ENCODE measurements at places on chromosomes 4 and X.

DNA sequence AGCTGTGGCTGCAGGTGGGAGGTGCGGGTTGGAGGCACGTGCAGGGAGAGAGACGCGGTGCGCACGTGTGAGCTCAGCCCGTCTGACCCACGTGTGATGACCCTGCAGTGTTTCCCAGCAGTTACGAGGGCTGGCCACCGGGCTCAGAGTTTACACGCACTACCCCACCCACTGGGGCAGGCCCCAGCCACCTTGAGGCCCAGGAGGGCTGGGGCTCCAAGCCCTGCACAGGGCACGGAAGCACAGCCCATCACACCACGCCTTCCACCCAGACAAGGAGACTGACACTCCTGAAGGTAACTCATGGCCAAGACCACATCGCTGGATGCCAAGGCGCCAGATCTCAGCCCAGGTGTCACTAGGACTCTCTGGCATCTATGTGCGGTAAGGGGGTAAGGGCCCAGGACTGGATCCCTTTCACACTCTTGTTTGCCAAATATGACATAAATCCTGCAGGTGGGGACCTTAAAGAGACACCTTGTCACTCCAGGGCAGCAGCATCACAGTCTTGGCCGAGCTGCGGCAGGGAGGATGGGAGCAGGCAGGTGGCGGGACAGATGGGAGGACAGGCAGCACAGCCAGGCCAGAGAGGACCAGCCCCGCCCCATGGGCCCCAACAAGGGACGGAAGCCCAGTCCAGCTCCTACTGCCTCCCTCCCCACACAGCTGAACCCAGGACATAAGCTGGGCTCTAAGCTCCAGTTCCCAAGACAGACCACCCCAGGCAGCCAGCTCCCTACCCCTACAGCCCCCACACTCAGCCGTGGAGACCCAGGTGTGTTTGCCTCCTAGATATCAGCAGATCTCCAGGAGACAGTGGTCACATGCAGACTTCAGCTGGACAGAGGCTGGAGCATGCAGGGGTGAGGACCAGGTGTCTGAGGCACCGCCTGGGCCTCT lies 56.8 kb downstream of the ZFYVE28 start:
- no peak for DNase-seq

- peak; percentile 46 for DNase-seq
Measured at GRCh38 chr4:85761803-85762528, 287.0 kb downstream of the ARHGAP24 start.

DNA sequence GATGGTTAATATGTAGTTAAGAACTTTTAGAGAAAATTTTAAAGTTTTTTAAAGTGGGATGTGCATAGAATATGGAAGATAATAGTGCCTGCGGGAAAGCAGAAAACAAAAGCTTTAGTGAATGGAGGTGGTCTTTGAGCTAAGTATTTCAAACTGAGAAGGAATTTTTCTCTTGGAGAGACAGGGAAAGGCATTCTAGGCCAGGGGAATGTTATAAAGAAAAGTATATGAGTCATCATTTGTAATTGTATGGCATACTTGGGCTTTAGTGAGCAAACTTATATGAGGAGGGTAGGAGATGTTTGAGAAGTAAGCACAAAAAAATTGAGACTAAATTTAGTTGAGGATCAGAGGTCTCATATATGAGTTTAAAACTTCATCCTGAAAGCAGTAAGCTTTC lies 467.0 kb downstream of the PPARGC1A start:
- no peak for DNase-seq

GRCh38 chrX:106906361-106906760 lies 3.2 kb upstream of the RIPPLY1 start:
- no peak for DNase-seq

DNA sequence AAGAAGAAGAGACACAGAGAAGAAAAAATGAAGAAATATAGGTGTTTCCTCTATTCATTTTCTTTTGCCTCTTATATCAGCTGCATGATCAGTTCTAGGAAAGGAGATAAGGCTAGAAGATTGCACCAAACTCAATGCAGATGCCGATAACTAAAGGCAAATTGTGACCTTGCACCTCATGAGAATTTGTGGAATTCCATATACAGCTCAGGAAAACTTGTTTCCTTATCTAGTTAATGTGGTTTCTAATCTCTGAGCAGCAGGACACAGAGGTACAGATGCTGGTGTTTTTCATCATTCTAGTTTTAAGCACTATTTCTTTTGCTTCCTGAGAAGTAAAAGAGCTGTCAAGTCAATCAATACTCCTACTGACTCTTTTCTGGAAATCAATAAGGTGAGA lies 104.6 kb upstream of the NWD2 start:
- DNase-seq = no peak

- no peak for DNase-seq
Measured at GRCh38 chr4:159778298-159778697, 675.4 kb downstream of the RAPGEF2 start.

- DNase-seq = no peak
Measured at GRCh38 chr4:95798003-95798402, 41.9 kb upstream of the PDHA2 start.

DNA sequence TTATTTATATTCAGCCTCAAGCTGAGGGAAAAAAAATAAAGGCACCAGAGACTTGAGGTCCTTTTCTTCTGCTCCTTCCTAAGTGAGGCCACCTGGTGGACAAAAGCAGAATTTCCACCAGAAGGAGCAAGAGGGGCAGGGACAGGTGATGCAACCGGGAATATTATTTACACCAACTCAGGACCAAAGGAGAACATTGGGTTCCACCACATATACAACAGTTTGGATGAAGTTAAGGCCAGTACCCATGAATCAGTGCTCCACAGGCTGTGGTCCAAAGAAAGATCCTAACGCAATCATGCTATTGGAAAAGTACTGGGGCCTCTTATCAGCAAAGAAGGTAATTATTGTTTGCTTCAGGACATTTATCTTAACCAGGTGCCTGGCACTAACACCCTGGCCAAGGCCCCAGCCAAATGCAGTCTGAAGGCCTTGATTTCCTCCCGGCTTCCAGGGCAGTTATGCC lies 57.4 kb downstream of the TSC22D3 start:
- DNase-seq = peak; percentile 85

DNA sequence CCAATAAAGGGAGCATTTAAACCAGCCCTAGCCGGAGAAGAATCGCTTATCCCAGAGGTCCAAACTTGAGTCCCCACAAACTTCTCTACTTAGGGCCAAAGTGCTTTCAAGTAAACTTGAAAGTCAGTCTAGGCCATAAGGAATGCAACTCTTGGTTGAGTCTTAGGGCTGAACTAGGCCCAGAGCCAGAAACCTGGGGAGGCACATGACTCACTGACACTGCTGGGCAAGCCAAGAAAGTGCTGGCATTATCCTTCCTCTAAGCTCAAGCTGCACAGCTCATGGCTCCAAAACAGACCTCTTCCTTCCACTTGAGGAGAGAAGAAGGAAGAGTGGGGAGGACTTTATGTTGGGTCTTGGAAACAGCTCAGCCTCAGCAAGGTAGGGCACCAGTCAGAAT lies 1257.3 kb upstream of the DIAPH2 start:
- DNase-seq = peak; percentile 0

- no peak for DNase-seq
Measured at GRCh38 chrX:2545144-2545543, 44.4 kb upstream of the DHRSX start.

DNA sequence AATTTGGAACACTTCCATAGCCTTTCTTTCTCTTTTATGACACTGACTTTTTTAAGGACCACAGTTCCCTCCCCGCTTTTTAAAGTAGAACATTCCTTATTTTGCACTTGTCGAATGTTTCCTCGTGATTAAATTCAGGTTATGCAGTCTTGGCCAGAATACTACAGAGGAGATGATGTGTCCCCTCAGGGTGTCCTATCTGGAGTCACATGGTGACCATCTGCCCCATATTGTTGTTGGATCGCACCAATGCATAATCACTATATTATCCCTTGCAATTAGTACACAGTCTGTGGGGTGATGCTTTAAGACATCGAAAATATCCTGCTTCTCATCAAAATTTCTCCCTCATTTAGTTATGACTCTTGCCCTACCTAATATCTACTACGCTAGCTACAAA lies 27.4 kb downstream of the WDFY3 start:
- no peak for DNase-seq

- DNase-seq = no peak
Measured at GRCh38 chr4:39514888-39515401, 12.3 kb downstream of the UGDH start.

GRCh38 chr4:16537926-16538325 lies 311.7 kb upstream of the TAPT1 start:
- no peak for DNase-seq

DNA sequence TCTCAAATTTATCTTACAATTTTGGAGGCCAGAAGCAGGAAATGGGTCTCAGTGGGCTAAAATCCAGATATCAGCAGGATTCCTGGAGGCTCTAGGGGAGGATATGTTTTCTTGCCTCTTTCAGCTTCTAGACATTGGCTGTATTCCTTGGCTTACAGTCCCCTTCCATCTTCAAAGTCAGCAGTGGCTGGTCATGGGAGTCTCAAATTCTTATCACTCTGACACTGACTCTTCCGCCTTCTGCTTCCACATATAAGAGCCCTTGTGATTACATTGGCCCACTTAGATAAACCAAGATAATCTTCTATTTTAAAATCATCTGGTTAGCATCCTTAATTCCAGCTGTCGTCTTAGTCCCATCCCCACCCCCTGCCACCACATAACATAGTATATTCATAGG lies 113.0 kb downstream of the PCDH7 start:
- no peak for DNase-seq

DNA sequence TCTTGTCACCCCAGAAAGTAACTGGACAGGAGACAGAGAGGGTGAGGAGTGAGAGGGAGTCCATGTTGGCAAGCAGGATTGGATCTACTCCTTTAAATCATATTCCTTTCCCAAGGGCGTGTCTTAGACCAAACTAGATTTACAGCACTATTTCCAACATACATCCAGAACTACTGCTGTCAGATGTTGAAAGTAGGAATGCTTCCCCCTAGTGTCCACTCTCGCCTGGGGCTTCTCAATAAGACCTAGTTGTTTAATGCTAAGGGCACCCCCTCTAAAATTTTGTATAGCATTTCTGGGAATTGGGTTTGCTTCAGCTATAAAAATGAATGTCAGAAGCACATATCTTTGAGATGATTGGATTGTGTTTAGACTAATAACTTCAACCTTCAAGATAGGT lies 13.3 kb downstream of the OFD1 start:
- peak; percentile 62 for DNase-seq

DNA sequence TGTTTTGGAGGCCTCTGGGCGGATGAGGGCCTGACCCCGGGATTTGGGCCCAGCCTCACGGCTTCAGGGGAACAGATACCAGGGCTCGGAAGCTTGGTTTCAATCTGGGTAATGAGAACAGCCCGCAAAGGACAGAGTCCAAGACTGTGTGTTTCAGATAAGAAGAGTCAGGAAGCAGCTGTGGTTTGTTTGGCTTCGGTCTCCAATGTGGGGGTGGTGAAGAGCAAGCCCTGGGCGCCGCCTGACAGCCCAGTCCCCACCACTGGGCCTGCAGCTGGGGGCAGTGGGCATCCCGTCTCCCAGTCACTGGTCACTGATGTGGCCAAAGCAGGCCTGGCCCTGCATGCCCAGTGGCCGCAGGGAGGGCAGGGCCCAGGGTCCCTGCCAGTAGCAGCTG lies 9.1 kb downstream of the WFS1 start:
- DNase-seq = no peak

DNA sequence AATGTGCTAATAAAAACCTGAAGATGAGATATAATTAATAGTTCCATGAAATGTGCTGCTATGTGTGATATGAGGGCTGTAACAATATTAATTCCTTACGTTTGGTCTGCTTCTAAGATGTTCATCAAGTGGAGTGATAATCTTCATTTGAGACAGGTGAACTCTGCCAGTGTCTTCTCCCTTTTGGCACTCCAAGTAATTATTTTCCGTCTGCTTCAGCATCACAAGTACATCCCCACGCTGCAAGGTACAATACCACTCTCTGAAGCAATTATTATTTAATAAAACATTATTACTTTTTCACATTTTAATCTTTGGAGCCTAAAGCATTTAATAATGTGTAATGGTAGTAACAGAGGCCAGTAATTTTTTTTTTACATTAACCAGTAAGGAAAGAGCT lies 44.4 kb downstream of the RPS3A start:
- DNase-seq = no peak

GRCh38 chr4:140152751-140153418 lies 1.1 kb downstream of the MAML3 start:
- peak; percentile 45 for DNase-seq

- DNase-seq = peak; percentile 66
Measured at GRCh38 chr4:80295826-80296225, 29.4 kb downstream of the FGF5 start.

DNA sequence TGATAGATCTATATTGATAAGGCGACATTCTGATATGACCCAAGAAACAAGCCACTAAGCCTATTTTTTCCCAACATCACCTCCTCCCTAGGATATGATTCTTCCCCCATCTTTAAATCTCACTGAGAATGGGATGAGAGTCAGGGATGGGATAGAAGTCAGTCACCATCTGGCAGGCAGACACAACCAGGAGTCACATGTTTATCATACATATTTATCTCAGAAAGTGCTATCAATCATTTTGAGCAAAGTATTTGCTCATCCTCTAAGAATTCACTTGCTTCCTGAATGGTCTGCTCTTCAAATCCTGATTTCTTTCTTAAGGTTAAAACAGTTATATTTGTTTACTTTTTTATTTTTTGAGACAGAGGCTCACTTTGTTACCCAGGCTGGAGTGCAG lies 20.3 kb downstream of the DNAAF6 start:
- peak; percentile 1 for DNase-seq

GRCh38 chrX:154484255-154485149 lies 1.9 kb downstream of the UBL4A start:
- no peak for DNase-seq

- no peak for DNase-seq
Measured at GRCh38 chr4:169334335-169334734, 63.6 kb upstream of the SH3RF1 start.

DNA sequence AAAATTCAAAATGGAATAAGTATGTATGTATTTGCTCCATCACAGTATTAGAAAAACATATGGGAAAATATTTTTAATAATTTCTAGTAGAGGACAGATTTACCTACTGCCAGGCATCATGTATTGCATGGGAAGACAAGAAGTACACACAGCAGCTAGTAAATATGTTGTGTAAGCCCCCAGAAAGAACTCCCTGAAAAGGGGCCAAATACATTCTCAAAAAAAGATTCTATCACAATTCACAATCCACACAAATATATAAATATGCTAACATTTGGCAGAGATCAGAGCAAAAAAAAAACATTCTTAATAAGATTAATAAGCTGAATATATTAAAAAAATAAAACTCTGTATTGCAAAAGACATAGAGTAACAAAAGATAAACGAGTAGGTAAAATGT lies 28.0 kb downstream of the SLC10A6 start:
- no peak for DNase-seq

- DNase-seq = no peak
Measured at GRCh38 chr4:54099287-54099747, 646 bp upstream of the GSX2 start.

- DNase-seq = no peak
Measured at GRCh38 chrX:18973527-18974192, 10.3 kb downstream of the PHKA2 start.

GRCh38 chrX:38804432-38804681 lies 3.1 kb downstream of the MID1IP1 start:
- no peak for DNase-seq

GRCh38 chrX:33134164-33134563 lies 77.2 kb downstream of the DMD start:
- no peak for DNase-seq

GRCh38 chr4:147408189-147408588 lies 72.7 kb upstream of the EDNRA start:
- no peak for DNase-seq

Measured in fibroblast of upper back skin (primary cell).